Keratinocyte (primary cell): ENCODE measurements at places on chromosomes 4 and X.

- H3K4me3 ChIP-seq: no peak overlapping the region
- no peak overlapping the region for H3K27ac ChIP-seq
- H3K4me1 ChIP-seq: no peaks in the 10 kb centered on the region
- DNase-seq: no peak
- H3K36me3 ChIP-seq: no peaks in the 10 kb centered on the region
- no peaks in the 10 kb centered on the region for H3K27me3 ChIP-seq
Measured at GRCh38 chrX:22689290-22689689, 310.5 kb upstream of the DDX53 start.

DNA sequence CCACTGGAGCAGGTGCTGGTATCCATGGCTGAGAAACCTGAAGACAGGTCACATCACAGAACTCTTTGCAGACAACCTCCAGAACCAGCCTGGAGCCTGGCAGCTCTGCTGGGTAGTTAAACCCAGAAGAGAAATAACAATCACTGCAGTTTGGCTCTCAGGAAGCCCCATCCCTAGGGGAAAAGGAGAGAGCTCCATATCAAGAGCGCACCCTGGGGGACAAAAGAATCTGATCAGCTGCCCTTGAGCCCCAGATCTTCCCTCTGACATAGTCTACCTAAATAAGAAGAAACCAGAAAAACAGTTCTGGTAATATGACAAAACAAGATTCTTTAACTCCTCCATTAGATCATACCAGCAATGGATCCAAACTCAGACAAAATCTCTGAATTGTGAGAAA, 823.2 kb upstream of the FRG1 start:
- H3K36me3 ChIP-seq: no peaks in the 10 kb centered on the region
- H3K4me1 ChIP-seq: no peaks in the 10 kb centered on the region
- H3K27ac ChIP-seq: no peak overlapping the region
- no peaks in the 10 kb centered on the region for H3K27me3 ChIP-seq
- no peak overlapping the region for H3K4me3 ChIP-seq

- H3K36me3 ChIP-seq: peaks cover 2% of the 10 kb centered on the region
- DNase-seq: no peak
- H3K27ac ChIP-seq: no peak overlapping the region
- no peak overlapping the region for H3K4me3 ChIP-seq
- no peaks in the 10 kb centered on the region for H3K27me3 ChIP-seq
Measured at GRCh38 chr4:16217300-16218051, 8.8 kb downstream of the TAPT1 start.

GRCh38 chr4:168659741-168660465, 163.1 kb downstream of the PALLD start:
- H3K4me1 ChIP-seq: peaks cover 29% of the 10 kb centered on the region
- no peak overlapping the region for H3K27ac ChIP-seq
- DNase-seq: no peak
- H3K36me3 ChIP-seq: no peaks in the 10 kb centered on the region
- H3K27me3 ChIP-seq: no peaks in the 10 kb centered on the region

- H3K27ac ChIP-seq: no peak overlapping the region
- DNase-seq: no peak
- no peaks in the 10 kb centered on the region for H3K4me1 ChIP-seq
Measured at GRCh38 chr4:57194068-57194611, 84.0 kb upstream of the IGFBP7 start.

DNA sequence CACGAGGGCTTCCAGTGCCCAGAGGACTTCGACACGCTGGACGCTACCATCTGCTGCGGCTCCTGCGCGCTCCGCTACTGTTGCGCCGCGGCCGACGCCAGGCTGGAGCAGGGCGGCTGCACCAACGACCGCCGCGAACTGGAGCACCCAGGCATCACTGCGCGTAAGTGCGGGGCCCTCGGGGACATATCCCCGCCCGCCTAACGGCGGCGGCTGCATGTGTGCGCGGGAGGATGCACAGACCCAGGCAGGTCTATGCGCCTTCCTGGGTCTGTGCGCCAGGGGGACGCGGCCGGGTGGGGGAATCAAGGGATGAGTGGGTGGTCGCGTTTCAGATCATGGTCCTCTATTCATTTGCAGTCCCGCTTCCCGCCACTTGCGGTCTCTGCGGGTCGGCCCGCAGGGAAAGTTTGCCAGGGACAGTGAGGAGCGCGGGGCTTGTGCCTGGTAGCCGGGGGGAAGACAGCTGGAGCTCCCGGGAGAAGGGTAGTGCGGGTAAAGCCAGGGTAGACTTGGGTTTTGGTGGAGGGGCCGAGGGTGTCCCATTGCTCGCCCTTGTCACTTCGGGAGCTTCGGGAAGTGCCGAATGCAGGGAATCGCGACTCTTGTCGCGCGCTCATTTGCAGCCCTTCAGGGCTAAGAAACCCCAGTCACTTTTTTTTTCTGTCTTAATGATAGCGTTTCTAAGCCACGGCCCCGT, 1.0 kb downstream of the SHISA3 start:
- no peak overlapping the region for H3K4me3 ChIP-seq
- no peaks in the 10 kb centered on the region for H3K4me1 ChIP-seq
- no peaks in the 10 kb centered on the region for H3K36me3 ChIP-seq
- no peak for DNase-seq
- no peak overlapping the region for H3K27ac ChIP-seq
- H3K27me3 ChIP-seq: peaks cover 55% of the 10 kb centered on the region

DNA sequence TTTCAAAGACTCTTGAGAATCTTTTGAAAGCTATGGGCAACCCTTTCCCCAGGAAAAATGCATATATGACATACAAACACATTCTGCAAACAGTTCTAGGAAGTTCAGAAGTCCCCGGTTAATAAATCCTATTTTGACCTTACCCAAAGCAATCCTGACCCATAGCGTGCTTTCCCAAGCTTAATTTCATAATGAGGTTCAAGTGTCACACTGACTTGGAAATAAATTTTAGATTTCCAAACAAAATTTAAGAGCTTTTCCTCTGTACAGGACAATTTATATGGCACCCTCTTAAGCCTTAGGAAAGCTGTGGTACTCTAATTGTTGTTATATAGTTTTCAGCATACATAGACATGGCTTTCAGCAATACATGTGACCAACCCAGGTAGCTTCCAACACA, 11.3 kb downstream of the MID2 start:
- DNase-seq: no peak
- H3K4me1 ChIP-seq: no peaks in the 10 kb centered on the region
- H3K27me3 ChIP-seq: no peaks in the 10 kb centered on the region
- H3K36me3 ChIP-seq: no peaks in the 10 kb centered on the region
- H3K27ac ChIP-seq: no peak overlapping the region
- H3K4me3 ChIP-seq: no peak overlapping the region

GRCh38 chrX:10579112-10580011, 41.0 kb downstream of the MID1 start:
- H3K4me3 ChIP-seq: no peak overlapping the region
- DNase-seq: no peak
- H3K4me1 ChIP-seq: peaks cover 29% of the 10 kb centered on the region
- peak overlapping the region; percentile 82 for H3K27ac ChIP-seq
- H3K27me3 ChIP-seq: no peaks in the 10 kb centered on the region

GRCh38 chr4:186878203-186878776, 154.6 kb upstream of the FAT1 start:
- H3K27ac ChIP-seq: no peak overlapping the region
- no peaks in the 10 kb centered on the region for H3K27me3 ChIP-seq
- H3K4me3 ChIP-seq: no peak overlapping the region
- no peaks in the 10 kb centered on the region for H3K36me3 ChIP-seq
- peaks cover 14% of the 10 kb centered on the region for H3K4me1 ChIP-seq
- no peak for DNase-seq

GRCh38 chr4:70849291-70849690, 9.6 kb upstream of the GRSF1 start:
- no peak overlapping the region for H3K4me3 ChIP-seq
- H3K27ac ChIP-seq: no peak overlapping the region
- H3K27me3 ChIP-seq: no peaks in the 10 kb centered on the region
- H3K36me3 ChIP-seq: no peaks in the 10 kb centered on the region
- H3K4me1 ChIP-seq: no peaks in the 10 kb centered on the region

GRCh38 chr4:139085141-139085540, 69.6 kb downstream of the NOCT start:
- H3K27me3 ChIP-seq: no peaks in the 10 kb centered on the region
- peak overlapping the region; percentile 54 for H3K4me3 ChIP-seq
- peak overlapping the region; percentile 84 for H3K27ac ChIP-seq
- no peaks in the 10 kb centered on the region for H3K36me3 ChIP-seq

GRCh38 chr4:127015667-127016117, 617.1 kb upstream of the INTU start:
- no peaks in the 10 kb centered on the region for H3K36me3 ChIP-seq
- H3K27ac ChIP-seq: no peak overlapping the region
- H3K4me3 ChIP-seq: no peak overlapping the region
- no peak for DNase-seq
- no peaks in the 10 kb centered on the region for H3K4me1 ChIP-seq
